Eye (tissue), 1 donor: ENCODE measurements at places on chromosomes 13 and 19.

GRCh38 chr13:83423381-83423780 lies 458.9 kb downstream of the SLITRK1 start:
- DNase-seq = no peak

DNA sequence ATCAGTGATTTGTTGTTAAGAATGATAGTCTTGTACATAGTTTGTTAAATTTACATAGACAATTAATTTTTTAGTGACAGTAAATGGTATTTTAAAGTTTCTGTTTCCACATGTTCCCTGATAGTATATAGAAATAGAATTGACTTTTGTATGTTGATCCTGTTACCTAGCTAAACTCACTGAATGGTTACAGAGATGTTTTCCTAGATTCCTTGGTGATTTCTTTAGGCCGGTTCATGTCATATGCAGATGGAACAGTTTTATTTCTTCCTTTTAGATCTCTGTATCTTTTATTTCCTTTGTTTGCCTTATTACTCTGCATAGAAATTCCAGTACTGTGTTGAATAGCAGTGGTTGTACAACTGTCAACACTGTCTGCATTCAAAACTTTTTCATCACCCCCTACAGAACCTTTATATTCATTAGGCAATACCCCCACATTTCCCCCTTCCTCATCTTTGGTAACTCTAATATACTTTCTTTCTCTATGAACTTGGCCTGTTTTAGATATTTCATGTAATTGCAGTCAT lies 86.3 kb downstream of the NBEA start:
- DNase-seq = no peak

DNA sequence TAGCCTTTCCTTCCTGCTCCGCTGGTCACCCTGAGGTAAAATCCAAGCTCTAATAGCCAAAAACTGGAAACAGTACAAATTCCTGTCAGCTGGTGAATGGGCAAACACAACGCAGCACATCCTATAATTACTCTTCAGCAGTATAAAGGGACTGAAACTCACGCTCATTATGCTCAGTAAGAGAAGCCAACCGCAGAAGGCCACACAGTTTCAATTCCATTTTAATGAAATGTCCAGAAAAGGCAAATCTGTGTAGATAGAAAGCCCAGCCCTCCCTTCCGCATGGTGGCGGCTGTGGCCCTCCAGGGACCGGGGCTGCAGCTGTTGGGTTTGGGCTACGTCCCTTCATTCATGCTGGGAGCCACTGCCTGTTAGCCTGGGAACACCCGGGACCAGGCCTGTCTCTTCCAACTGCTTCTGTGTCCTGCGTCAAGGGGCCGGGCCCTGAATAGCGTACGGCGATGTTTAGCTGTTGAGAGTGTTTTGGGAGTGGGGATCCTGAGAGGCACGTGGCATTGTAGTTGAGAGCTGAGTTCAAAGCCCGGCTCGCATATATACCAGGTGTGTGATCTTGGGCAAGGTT lies 23.5 kb downstream of the NKPD1 start:
- DNase-seq = peak; percentile 62

GRCh38 chr13:47794963-47795362 lies 206.1 kb downstream of the SUCLA2 start:
- DNase-seq = no peak

DNA sequence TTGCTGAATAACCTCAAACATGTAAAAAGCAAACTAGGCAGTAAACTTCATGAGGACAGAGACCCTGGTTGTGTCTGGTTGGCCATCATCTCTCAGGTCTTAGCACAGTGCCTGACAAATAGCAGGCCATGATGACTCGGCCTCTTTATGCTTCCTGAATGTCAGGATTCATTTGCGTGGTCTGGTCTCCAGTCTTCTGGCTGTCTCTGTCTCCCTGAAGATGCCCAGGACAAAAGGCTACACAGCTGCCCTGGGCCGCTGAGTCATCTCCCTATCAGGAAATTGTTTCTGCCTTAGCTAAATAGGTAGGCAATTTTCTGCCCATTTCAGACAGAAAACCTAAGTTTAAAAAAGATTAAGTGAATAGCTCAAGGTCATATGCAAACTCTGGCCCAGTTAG lies 84.1 kb upstream of the FNDC3A start:
- no peak for DNase-seq

DNA sequence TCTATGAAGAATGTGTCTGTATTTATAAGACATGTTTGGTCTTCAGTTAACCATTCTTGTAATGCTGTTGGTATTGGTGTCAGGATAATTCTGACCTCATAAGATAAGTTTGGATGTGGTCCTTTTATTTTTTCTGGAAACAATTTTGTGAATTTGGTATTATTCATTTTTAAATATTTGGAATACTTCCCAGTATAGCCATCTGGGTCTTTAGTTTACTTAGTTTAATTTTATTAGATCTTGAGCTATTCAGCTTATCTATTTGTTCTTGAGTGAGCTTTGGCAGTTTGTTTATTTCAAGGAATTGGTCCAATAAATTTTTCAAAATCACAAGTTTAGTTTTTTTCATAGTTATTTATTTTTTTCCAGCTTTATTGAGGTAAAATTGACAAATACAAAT lies 335.4 kb upstream of the PCDH20 start:
- DNase-seq = no peak

DNA sequence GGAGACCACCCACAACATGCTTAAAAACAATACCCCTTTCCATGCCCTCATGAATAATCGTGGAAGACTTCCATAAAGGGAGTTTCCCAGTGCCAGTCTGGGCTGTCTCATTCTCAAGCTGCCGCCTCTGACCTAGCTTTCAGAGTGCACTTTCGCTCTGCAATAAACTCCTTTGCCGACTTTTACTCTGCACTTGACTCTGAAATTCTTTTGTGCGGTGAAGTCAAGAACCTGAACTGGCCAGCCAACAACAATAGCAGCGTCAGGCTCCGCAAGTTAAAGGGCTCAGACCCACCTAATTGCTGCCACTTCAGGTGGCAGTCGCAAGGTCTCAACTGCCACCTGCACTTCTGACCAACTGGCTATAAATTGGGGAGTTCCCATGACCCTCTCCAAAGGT lies 10.3 kb upstream of the LEUTX start:
- no peak for DNase-seq

- DNase-seq = no peak
Measured at GRCh38 chr13:28251466-28251865, 113.1 kb downstream of the PAN3 start.

- DNase-seq = no peak
Measured at GRCh38 chr19:35168196-35168595, 13.7 kb downstream of the FXYD5 start.

DNA sequence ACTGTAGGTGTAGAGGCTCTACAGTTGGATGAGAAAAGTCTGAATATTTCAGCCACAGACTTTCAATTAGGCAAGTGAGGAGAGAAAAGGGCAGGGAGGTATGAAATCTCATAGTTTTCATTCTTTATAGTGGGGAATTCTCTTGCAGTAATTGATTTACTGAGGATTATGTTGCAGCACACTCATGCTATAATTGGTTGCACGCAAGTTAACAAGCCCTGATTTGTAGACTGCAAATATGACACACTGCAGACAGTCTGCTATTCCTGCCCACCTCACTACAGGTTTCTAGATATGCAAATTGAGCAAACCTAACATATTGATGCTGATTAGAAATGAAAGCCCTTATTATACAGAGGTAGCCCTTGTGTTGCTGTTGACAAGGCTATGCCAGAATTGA lies 139.4 kb downstream of the LHFPL6 start:
- DNase-seq = no peak

- peak; percentile 77 for DNase-seq
Measured at GRCh38 chr19:38850976-38851621, 1.3 kb upstream of the HNRNPL start.

DNA sequence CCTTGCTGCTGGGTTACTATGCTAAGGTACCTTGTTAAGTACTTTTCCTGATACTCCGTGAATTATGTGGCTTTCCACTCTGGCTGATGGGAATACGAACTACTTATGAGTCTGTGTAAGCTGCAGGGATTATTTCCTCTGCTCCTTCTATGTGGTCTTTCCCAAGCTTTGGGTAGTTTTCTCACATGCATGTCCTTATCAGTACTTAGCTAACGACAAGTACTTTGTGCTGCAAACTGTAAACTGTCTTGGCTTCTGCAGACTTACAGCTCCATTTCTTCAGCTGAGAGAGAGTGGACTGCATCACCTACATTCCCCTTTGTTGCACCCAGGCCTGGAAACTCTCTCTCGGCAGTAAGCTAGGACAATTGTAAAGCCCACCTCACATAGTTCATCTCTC lies 76.6 kb downstream of the FGF9 start:
- DNase-seq = peak; percentile 30

DNA sequence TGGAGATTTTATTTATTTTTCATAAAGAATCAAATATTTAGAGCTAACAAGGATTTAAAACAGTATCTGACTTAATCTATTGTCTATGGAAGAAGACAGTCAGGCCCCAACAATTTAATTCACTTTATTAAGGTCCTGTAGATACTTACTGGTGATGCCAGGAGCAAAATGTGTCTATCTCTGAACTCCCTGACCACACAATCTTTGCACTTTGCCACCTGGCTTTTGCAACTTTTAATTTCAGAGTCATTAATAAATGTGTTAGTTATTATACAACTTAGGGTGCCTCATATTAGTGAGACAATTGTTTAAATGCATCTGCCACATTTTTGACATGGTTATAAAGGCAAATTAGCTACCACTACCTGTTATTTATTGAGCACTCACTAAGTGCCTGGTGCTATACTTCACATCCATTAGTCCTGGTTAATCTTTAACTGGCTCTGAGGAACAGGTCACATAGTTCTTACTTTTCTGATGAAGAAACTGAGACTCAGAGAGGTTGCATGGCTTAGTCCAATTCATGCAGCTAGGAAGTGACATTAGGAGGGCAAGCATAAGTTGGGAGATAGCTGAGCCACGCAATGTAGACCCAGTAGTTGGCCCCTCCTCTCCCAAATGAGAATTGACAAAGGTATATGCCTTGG lies 297.9 kb downstream of the DCT start:
- no peak for DNase-seq
